ENCODE measurements at places on chromosomes 11 and 22.

DNA sequence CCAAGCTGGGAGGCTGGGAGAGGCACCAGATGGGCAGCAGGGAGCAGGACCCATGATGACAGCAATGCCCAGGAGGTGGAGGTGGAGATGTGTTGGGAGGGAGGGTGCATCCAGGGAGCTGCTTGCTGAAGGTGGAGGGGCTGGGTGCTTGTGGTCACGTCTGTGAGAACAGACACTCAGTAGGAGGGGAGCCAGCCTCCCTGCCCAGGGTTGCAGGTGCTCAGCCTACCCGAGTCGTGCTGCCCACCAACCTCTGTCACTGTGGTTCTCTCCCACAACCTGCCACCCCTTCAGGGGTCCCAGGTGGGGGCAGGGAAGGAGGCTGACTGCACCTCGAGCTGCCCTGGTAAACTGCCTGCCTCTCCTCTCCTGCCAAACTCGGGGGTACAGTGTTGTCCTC, 5.5 kb downstream of the PRDX5 start:
- no peak for DNase-seq

DNA sequence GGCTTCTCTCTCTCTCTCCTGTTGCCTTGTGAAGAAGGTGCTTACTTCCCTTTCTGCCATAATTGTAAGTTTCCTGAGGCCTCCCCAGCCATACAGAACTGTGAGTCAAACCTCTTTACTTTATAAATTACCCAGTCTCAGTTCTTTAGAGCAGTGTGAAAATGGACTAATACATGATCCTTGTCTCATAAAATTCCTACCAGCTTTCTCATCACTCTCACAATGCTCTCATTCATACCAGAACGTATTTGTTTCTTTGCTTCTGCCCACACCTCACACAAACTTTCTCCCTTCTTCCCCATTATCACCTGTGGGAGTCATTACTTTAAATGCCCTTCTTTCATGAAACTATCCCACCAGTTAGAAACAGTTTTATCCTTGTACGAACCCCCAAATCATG, 62.7 kb upstream of the ARHGAP42 start:
- no peak for DNase-seq

DNA sequence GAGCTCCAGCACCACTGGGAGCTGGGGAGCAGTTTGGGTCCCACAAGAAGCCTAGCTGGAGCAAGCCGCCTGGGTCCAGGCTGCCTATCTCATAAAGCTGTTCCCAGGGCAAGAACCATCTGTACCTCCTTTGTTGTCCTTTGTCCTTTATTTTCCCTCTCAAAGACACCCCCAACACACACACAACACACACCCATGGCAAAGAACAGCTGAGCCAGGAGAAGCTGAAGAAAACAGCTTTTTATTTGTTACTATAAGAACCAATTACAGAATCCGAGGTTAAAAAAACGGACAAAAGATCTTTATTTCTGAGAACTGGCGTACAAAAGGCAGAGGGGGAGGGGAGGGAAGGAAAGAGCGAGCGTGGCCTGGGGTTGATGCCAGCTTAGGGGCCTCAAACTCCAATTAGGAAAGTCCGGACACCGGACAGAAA, 1.7 kb upstream of the TUT1 start:
- DNase-seq: no peak

GRCh38 chr11:88357323-88358039, 19.9 kb upstream of the CTSC start:
- no peak for DNase-seq

- no peak for DNase-seq
Observed at GRCh38 chr22:37991731-37992442, 7.5 kb upstream of the SOX10 start.

DNA sequence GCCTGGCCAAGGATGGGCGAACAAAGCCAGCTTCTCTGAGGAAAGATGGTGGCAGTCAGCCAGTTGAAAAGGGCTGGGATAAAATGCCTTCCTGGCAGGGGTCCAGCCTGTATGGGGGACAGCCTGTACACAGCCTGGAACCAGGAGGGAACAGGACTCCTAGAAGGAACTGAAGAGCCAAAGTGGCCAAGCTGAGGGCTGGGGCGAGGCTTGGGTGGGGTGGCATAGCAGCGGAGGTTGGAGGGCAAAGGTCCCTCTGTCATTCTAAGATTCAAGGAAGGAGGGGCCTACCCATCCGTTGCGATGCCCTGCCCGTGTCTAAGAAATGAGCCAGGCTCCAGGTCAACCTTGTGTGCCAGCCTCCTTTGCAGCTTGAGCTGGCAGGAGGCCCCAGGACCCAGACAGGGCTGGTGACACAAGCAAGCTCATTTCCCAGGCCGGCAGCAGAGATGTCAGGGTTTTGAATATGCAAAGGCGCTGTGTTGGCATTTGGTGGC, 22.6 kb downstream of the FADD start:
- peak; percentile 49 for DNase-seq

- DNase-seq: no peak
Observed at GRCh38 chr11:14981507-14981906, 9.4 kb upstream of the CALCA start.

- peak; percentile 78 for DNase-seq
Observed at GRCh38 chr11:6703247-6704063, 20.3 kb upstream of the MRPL17 start.

GRCh38 chr11:107747622-107748021, 35.8 kb upstream of the SLN start:
- peak; percentile 13 for DNase-seq

- no peak for DNase-seq
Observed at GRCh38 chr22:46754110-46754799, 8.2 kb upstream of the TBC1D22A start.

DNA sequence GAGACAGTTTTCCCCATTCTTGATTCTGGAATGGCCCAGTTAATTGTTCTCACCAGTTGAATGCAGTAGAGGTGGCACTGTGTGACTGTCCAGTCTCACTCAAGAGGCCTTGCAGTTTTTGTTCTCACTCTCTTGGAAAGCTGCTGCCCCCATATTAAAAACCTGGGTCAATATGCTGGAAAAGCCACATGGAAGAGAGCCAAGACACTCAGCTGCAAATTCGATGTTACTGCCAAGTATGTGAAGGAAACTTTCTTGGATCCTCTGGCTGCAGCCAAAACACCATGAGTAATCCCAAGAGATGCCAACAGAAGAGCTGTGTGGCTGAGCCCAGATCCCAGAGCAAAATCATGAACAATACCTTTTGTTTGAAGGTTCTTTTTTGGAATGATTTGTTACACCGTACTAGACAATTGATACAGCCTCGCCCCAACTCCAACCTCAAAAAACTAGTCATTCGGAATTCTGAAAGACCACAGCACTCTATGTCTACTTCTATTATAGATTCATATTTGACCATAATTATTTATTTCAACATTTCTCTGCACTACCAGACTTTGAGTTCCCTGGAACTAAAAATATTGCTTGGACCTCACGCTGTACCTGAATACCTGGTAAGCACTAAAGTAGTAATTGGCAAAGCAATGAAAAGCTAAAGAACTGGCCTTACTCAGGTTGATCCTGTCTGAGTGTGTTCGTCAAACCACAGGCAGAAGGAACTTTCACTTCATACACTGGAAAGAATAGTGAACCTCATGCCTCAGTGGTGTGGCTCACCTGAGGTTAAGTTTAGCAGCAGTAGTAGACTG, 378.8 kb downstream of the ETS1 start:
- no peak for DNase-seq

GRCh38 chr22:44247346-44247745, 65.4 kb downstream of the SHISAL1 start:
- DNase-seq: no peak

- no peak for DNase-seq
Observed at GRCh38 chr11:32396991-32397390, 38.3 kb downstream of the WT1 start.

DNA sequence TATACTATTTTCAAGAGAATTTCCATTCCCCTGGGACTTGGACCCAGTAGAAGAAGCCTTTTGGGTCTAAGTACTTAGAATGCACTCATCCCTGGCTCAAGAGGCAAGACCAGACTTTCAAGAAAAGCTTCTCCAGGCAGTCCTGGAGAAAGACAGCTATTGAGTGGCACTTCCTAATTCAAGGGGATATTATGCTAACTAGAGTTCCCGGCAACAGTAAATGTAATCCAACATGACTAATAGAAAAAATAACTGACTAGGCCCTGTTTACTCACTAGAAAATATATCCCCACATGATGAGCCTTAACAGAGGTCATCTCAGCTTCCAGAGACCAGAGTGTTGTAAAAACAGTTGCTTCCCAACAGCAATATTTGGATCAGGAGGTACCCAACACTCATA, 47.2 kb upstream of the AKIP1 start:
- DNase-seq: no peak

GRCh38 chr22:28829358-28830181, 29.2 kb upstream of the XBP1 start:
- DNase-seq: peak; percentile 73

- DNase-seq: peak; percentile 68
Observed at GRCh38 chr11:14954581-14954980, 17.6 kb downstream of the CALCA start.

GRCh38 chr11:10807493-10808234, 1.1 kb downstream of the EIF4G2 start:
- peak; percentile 58 for DNase-seq

- DNase-seq: no peak
Observed at GRCh38 chr11:45301537-45302246, 15.6 kb upstream of the SYT13 start.

DNA sequence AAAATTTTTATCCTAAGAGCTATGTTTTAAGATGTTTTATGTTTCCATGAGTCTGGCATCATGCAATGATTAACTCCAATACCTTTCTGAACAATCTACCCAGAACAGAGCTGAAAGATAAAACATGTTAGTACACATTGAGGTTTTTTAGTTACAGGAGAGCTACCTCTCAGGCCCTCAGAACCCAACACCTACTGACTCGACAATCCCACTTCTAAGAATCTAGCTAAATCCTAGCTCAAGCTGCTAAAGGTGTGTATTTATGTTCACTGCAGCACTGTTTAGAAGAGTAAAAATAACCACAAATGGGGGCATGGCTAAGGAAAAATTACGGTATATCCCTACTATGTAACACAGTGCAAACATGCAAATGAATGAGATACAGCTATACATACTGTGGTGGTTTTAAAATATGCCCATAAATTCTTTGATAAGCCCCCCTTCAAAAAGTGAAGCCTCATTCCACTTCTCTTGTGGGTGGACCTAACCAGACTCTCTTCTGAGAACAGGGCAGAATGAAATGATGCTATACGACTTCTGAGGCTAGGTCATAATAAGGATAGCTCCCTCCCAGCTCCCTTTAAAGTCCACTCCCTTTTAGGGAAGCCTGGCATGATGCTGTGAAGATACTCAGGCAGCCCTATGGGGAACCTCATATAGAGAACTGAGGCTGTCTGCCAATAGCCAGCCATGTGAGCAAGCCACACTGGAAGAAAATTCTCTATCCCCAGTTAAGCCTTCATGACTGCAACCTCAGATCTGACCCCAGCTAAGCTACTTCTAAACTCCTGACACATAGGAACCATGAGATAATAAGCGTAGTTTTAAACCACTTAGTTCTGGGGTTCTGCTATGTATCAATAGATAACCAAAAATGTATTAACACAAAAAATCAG, 29.5 kb downstream of the TMEM123 start:
- DNase-seq: no peak

DNA sequence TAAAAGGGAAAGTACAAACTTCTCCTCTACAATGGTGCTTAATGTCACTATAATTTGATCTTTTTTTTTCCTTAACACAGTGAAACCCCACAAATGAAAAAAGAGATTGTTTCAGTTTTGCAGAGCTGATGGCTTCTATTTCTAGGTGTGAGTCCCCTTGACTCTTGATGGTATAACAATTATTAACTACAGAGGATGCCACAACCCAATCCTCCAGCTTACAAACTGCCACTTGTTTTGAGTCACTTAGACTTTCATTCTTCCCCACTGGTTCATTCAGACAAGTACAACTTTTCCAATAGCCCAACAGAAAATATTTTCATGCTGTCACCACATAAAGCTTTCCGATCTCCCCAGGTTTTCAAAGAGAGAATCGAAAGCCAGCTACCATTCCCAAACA, 812.2 kb downstream of the LRRC4C start:
- no peak for DNase-seq

- peak; percentile 92 for DNase-seq
Observed at GRCh38 chr11:130295657-130296056, 19.1 kb downstream of the ZBTB44 start.

DNA sequence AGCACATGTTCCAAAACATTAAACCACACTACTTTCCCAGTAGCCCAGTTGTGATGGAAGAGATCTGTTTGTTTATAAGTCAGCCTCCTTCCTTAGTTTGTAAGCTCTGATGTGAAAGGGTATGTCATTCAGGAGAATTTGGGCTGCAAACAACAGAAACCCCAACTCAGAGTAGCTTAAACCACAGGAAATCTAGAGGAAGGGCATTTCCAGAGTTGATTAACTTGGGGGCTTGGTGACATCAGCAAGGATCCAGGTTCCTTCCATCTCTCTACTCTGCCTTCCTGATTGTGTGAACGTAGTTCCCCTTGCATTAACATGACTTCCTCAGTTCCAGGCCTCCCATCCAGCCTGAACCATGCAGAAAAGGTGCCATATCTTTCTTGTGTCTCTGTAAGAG, 6.5 kb upstream of the FJX1 start:
- DNase-seq: no peak

GRCh38 chr11:110990311-110990710, 255.2 kb upstream of the POU2AF2 start:
- DNase-seq: no peak

GRCh38 chr11:64018310-64018709, 17.4 kb upstream of the FLRT1 start:
- DNase-seq: no peak

Measured in mesendoderm (in vitro differentiated cells).